ENCODE measurements at places on chromosomes 11 and 22.

- DNase-seq, result no peak
These were observed 8.1 kb downstream of the PISD start for GRCh38 chr22:31653944-31654343.

DNA sequence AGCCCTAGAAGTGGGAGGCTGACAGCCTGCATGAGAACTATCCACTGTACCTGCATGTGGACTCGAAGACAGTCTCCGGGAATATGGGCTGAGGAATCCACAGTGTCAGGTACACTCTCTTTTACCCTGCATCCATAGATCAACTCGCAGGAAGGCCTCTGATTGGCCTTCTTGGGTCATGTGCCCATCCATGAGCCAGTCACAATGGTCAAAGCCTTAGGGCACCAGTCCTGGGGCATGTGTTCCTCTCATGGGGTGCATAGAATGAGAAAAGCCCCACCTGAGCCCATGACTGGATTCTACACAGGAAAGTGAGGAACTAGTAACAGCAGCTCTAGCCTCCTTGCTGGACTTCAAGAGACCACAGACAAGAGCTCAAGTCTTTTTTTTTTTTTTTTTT lies 10.6 kb downstream of the ART1 start:
- no peak for DNase-seq

DNA sequence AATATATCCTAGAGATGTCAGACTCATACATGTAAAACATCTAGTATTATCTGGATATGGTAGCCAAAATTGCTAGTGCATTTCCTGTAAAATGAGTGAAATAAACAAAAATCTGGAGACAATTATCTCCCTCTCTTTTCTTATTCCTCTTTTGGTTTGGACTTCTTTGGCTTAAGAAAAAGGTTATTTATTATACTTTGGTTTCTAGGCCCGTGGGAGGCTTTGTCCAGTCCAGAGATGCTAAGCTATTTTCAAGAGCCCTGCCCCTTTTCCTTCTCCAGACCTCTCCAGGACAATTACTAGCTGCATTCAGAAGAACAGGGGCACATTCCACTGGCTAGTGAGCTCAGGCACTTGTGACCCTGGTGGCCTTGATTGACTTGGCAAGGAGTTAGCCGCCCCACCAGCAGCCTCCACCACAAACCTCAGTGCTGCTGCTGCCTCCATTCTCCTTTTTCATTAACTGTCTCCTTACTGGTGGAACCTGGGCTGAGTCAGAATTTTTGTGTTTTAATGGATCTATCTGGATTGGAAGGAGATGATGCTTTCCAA lies 747.3 kb upstream of the TENM4 start:
- DNase-seq, result peak; percentile 11

DNA sequence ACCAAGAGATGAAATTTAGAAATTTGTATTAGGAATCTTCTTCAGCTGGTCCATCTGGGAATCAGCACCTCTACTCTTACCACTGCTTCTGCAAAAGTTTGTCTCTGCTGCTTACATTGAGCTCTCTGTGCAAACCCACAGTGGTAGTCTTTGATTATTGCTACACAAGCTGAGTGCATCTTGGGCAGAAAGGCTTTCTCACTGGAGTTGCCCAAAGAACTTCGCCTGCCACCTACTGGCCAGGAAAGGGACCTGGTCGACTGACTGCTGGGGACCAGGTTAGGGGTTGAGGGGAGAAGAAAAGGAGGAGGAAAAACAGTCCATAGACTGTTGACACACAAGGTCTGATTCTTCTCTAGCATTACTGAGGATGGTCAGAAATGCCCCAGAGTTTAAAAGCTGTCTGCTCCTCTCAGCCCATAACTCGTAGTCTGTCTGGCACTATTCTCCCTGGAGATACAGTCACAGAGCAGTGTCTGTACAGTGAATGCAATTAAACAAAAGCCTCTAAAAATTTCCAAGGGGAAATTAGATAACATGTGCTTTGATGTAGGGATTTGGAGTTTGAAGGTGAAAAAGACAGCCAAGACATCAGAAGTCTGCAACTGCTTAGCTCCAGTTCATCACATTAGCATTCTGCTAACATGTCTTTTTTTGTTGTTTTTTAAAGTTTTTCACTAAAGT lies 215.0 kb upstream of the CTSC start:
- DNase-seq, result peak; percentile 56

DNA sequence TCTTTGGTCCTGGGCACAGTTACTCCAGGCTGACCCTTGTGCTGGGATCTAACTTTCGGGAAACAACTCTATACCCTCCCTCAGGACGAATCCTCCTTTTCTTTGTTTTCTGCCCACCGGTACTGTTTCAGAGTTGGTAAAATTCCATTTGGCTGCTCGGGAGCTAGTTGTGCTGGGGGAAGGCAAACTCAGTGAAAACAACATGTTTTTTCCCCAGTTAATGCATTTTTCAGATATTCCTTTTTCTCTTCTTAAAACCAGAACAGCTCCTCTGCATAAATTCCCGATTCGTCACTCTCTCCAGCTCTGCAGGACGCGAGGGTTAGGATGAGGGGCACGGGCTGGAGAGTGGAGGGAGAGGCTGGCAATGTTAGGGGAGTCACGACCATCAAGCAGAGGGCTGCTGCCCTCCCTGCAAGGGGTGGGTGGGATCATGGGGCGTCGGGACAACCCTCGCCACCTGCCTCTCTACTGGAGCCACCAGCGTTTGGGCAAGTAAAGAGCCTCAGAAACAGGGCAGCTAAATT lies 31.3 kb downstream of the LRRC10B start:
- DNase-seq, result no peak

DNA sequence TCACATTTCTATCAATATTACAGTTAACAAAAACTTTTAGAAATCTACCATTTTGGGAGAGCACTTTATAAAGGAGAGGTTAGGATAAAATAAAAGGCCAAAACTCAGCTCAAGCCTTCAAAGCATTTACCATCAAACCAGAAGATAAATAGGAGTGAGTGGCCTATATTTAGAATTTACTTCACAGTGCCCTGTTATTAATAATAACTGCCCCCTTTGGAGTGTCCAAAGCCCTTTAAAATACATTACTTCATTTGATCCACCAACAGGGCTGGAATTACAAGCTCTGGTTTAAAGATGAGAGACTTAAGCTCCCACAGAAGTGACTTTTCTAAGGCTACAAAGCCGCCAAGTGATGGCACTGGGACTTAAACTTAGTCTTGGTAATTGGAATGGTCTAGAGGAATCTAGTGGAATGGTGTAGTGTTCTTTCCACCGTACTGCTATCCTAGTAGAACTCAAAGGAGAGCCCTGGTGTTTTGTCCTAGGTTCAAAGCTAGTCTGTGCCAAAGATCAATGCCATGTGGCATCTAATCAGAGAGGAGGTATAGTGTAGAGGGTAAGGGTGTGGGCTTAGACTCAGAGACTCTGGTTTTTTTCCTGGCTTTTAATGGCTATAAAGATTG lies 21.2 kb upstream of the MTMR3 start:
- no peak for DNase-seq

GRCh38 chr22:50684986-50685385 lies 12.4 kb downstream of the SHANK3 start:
- DNase-seq, result peak; percentile 18

DNA sequence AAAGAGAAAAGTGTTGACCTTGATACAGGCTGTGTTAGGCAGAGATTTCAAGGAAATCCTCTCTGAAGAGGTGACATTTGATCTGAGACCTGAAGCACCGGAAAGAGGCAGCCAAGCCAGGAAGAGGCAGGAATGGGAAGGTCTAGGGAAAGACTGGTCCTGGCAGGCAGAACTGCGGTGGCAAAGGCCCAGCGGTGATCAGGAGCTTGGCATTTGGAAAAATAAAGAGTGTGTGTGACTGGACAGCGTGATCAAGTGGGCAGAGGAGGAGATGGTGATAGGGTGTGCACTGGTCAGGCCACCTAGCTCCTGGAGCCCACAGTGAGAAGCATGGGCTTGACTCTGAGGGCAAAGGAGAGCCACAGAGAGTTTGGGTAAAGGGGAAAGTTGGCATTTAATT lies 27.2 kb upstream of the GAB4 start:
- no peak for DNase-seq

DNA sequence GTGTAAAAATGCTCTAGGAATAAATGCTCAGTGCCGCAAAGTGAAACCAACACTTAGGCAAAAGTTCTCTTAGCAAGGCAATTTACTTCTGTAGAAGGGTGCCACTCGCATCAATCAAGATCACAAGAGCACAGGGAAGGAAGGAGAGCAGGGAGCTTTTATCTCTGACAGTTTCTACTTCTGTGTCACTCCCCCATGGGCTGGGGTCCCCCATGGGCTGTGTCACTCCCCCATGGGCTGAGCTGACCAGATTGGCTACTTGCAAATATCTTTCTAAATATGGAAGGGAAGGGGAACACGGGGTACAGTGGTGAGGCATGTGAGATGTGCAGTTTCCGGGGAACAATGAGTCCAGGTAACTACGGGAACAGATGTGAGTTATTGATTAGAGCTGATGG lies 397 bp downstream of the OR52N2 start:
- DNase-seq, result no peak

DNA sequence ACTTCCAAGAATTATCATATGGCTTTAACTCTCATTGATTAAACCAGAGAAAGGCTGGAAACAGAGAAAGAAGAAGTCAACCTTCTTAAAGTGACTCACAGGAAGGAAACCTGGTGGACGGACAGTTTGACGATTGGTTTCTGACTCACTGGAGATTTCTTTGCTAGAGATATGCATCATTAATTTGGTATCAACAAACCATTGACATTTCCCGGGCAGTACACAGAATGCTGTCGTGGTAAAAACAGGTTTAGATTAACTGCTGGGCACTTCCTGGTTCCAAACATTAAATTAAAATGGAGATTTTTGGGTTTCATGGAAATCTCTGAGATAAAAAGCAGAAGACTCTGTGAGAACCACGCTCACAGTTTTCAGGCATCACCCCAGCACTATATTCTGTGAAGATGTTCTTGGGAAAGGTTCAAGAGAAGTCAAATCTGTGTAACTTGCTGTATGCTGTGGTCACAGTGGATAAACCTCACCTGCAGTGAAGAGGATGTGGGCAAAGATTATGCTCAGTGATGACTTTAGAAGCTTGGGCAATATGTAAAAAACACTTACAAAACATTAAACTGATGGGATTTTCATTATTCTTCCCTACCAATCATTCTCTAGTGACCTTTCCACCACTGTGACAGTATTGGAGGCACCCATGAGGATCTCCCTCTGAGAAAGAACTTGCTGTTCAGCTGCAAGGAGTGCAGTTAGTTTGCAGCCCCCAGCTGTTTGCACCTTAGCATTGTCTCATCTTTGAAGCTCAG lies 61.1 kb upstream of the CD44 start:
- DNase-seq, result peak; percentile 52

- no peak for DNase-seq
These were observed 67.1 kb upstream of the CARD18 start for GRCh38 chr11:105206633-105207032.

- no peak for DNase-seq
These were observed 211.7 kb downstream of the NTM start for GRCh38 chr11:131582021-131582525.

- DNase-seq, result peak; percentile 92
These were observed at the start of gene RTCB for GRCh38 chr22:32411829-32412592. RTCB (minus strand) TSS chr22:32412247; CDS start chr22:32412156, 91 bp downstream.

DNA sequence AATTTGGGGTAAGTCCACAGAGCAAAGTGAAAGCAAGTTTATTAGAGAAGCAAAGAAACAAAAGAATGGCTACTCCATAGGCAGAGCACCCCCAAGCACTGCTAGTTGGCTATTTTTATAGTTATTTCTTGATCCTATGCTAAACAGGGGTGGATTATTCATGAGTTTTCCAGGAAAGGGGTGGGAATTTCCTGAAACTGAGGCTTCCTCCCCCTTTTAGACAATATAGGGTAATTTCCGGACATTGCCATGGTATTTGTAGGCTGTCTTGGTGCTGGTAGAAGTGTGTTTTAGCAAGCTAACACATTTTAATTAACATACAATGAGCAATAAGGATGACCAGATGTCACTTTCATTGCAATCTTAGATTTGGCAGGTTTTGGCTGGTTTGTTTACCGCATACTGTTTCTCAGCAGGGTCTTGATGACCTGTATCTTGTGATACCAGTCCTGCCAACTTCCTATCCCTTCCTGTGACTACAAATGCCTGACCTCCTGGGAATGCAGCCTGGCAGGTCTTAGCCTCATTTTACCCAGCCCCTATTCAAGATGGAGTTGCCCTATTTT lies 937 bp upstream of the C1QTNF6 start:
- DNase-seq, result peak; percentile 39

- no peak for DNase-seq
These were observed 235.1 kb downstream of the BUD13 start for GRCh38 chr11:116537709-116538108.

DNA sequence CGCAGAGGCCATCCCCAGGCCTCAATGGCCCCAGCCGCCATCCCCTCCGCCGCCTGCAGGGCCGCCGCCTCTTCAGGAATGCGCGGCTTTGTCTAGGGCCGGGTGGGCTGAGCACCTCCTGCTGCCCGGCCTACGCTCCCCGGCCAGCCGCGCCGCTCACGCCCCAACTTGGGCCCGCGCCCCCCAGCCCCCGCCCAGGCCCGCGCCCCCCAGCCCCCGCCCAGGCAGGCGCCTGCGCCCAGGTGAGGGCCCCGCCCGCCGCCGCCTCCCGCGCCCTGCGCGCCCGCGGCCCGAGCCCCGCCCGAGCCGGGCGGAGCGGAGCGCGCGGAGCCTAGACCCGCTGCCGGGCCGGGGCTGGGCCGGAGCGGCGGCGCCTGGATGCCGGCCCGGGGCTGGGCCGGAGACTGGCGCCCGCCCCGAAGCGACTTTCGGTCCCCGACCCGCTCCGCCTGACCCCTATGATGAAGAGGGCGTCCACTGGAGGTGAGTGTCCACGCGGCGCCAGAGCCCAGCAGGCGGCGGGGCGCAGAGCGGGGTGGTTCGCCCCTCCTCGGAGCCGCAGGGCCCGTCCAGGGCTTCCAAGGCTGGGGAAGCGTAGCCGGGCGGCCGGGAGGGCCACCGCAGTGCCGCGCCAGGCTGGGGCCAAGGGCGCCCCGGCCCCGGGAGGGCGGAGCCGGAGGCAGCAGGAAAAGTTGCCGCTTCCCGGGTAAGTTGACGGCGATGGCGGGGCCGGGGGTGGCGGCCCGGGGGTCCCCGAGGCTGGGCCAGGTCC lies 34.3 kb upstream of the PRODH start:
- DNase-seq, result no peak

DNA sequence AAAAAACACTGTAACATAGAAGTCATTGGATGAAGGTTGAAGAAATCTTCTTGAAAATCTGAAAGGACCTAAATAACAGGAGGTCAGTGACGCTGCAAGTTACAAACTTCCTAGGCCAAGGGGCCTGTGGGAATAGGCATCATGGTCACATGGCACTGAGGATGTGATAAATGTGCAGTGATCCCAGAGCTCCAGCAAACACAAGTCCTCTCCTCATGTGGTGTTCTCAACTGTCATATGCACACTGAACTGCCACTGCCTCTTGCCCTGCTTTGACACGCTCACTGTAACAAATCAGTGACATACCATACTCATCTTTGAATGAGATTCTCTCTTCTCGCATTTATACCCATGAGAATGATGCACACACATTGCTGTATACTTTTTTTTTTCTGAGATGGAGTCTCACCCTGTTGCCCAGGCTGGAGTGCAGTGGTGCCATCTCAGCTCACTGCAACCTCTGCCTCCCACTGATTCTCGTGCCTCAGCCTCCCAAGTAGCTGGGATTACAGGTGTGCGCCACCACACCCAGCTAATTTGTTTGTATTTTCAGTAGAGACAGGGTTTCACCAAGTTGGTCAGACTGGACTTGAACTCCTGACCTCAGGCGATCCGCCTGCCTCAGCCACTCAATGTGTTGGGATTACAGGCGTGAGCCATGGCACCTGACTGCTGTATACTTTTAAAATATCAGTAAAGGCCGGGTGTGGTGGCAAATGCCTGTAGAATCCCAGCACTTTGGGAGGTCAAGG lies 65.1 kb upstream of the YPEL1 start:
- no peak for DNase-seq
